ENCODE measurements at places on chromosomes 16 and 17.
A peak's percentile ranks its signal among the peaks of the same experiment; 100 is the strongest.

DNA sequence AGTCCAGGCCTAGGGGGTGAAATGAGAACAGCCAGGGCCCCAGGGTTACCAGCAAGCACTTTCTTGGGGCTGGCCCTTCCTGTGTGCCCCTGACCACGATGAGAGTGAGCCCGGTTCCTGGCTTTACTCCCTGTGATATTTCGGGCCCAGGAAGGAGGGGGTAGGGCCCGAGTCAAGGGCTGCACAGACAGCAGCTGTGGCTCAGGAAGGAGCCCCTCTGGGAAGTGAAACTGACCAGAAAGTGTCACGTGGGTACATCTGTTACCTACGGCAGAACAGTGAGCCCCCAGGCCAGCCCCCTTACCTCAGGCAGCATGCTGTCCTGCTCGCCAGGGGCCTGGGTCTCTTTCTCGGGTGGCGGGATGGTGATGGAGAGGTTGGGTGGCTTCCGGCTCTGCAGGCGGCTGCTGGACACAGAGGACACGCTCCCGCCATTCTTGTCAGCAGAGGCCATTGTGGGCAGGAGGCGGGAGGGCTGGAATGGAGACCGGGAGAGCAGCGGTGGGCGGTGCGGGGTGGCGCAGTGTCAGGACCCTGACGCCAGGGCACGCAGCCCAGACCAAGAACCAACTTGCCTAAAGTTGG is 13.8 kb downstream of the AANAT start:
- DNase-seq, result no peak

DNA sequence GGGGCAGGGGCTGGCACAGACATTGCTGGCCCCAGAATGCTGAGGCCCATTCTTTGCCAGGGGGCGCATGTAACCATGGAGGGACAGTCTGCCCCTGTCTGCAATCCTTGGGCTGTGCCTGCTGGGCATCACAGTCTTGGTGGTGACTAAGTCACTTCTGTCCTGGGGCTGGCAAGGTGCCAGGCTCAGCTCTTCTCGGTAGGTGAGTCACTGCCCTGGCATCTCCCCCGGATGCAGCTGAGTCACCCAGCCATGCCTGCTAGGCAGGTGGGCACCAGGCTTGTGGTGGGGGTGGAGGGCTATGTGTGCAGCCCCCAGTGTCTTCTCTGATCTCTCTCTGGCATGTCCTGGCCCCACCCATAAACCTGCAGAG is 5.6 kb downstream of the RARA start:
- peak; percentile 98 for DNase-seq

DNA sequence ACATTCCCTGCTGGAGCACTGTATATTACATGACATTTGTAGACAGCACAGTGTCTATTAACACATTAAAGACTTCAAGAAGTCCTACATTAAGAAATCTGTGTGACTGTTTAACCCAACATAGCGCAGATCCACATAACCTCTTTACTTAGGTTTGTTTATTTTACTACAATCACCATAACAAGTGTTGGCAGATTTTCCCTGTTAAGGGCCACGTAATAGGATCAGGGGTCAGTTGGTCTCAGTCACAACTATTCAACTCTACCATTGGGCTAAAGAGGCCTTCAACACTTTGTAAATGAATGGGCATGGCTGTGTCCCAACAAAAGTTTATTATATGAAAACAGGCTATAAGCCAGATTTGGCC is 51.3 kb upstream of the ADORA2B start:
- DNase-seq, result no peak

DNA sequence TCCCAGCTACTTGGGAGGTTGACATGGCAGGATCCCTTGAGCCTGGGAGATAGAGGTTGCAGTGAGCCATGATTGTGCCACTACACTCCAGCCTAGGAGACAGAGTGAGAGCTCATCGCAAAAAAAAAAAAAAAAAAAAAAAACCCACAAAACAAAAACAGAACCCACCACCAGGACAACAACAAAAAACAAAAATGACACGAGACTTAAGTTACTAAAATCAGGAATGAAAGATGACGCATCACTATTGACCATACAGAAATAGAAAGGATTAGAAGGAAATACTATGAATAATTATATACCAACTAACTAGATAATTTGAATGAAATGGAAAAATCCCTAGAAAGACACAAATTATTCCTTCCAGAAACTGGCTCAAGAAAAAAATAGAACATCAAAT is 432.4 kb upstream of the PMFBP1 start:
- DNase-seq, result no peak

DNA sequence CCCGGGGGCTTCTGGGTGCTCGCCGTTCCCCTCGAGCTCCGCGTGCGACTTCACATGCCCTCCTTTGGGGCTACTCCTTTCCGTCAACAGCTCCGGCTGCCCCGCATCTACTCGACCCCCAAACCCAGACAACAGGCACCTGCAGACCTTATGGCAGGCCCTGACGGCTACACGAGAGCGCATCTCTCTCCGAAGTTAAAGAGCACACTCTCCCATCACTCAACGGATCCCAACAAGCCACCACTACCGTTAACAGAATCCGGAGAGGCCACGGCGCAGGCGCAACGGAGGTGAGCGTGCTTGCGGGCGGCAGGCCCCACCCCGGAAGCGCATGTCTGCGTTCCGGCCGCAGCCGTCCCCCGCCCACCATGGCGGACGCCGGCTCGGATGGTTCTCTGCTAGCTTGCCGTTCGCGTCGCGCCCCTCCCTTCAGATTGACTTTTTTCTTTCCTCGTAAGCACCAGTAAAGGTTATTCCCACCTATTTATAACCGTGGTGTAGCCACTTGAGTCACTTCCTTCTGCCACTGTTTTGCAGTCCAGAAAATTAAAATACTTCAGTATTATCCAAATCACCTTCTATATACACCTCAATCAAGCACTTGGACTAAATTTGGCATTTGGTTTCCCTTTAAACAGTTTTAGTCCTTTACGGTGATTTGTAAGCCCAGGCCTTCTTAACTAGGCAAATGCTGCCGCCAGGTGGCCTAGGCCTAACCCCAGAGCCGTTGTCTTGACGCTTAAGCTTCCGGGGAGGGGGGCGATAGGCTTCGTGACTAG is at the start of gene POLG2:
TSS of gene POLG2 (minus strand) at position 269 of the 779 bp plus-strand sequence. CDS start at position 183, 86 bp downstream.
- peak; percentile 94 for DNase-seq

GRCh38 chr17:43169561-43170139 is 1.4 kb upstream of the NBR1 start:
- no peak for DNase-seq

GRCh38 chr16:88534638-88535190 is 35.5 kb upstream of the ZC3H18 start:
- DNase-seq, result peak; percentile 35

DNA sequence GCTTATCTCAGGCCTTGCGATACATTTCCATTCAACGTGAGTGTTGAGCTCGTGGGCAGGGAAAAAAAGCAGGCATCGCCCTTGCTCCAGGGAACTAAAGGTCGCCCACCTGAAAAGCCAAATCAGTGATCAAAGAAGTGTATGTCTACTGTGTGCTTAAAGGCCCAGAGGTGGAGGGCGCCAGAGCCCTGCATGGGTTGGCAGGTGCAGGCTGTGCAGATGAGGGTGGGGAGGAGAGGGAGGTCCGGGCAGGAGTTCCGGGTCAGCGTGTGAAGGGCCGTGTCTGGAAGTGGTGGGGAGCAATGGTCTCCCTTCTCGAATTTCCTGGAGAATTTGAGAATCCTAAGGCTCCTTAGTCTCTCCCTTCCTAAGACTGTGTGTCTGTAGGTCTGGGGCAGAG is 7.2 kb downstream of the ADAM11 start:
- no peak for DNase-seq

DNA sequence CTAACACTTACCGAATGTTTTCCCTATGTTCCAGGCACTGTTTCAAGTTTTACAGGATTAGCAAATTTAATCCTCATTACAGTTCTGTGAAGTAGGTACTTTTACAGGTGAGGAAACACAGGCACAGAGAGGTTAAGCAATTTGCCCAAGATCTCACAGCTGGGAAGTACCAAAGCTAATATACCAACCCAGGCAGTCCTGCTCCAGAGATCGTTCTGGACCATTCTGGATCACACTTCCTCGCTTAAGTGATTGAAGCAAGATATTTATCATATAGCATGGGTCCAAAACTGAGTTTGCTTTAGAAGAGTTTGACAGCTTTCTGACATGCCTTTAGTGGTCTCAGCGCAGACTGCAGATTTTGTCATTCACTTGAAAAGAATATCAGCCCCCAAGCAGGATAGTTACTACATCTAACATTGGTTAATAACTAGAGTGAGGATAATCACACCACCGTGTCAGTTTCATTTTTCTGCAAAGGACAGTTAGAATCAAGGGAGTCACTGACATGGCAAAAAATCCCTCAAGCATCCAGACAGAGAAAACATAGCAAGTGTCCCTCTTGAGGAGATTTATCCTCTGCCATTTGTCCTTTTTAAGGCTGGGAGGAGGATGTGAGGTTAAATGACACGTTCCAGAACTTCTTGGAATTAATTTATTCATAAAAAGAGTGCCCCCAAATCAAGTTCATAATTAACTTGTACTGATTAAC is 5.1 kb downstream of the HS3ST3B1 start:
- no peak for DNase-seq

DNA sequence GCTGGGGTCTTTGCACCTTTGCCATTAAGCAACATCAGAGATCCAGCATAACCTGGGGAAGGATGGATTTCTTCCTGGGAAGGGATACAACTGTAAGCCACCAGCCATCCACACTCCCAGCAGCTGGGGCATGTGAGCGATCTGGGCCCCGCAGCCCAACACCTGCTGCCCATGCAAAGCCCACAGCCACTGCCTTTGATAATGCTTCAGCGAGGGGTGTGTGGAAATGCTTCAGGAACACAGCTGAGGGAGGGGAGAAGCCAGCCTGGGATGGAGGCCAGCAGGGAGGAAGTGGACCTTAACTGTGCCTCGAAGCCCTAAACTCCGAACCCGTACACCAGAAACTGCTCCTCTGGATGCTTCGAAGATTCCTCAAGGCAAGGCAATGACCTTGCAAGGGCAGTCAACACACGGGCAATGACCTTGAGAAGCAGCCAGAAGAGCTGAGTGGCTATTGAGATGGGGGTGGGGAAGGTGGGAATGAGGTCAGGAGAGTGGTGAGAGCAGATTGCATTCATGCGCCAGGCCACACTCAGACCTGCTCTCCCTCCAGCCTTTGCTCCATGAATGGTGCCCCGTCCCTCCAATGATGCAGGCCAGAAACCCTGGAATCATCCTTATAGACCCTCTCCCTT is 49.1 kb downstream of the KATNIP start:
- no peak for DNase-seq

DNA sequence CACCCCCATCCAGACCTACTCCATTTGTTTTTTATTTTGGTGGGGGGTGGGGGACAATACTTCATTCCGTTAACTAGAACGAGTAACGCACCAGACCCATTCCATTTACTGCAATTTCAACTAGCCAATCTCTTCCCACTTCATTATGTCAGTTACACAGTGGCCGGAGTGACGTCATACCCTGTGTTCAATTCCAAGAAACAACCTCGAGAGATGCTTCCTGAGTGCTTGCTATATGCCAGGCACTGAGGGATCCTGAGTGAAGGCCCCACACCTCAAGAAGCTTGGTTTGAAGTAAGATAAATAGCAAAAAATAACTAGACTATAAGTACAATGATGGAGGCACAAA is 9.1 kb upstream of the SIAH1 start:
- no peak for DNase-seq

DNA sequence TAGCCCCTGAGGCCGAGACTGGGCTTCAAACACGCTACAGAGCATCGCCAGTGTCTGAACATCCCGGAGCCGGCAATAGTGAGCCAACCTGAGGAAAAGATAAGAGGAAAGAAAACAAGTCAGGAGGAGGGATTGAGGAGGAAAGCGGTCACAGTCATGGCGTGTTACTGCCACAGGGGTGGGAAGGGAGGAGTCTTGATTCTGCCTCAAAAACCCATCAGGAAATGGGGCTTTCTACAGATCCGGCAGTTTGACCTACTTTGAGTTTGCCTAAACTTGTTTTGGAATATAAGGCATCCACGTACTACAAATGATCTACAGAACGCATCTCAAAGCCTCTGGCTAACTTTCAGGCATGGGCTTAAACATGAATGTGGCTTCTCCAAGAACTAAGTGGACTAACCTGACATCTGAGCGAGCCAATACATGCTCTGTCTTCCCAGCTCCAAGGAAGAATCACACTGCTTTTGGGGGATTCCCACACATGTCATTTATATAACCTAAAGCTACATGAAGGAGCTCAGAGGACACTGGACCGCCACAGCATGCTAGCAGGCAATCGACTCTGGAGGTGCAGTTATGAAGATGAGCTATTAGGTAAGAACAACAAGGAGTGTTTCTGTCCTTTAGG is 96.6 kb downstream of the WDR59 start:
- DNase-seq, result no peak

GRCh38 chr17:38690386-38690785 is 14.7 kb upstream of the MLLT6 start:
- DNase-seq, result no peak

DNA sequence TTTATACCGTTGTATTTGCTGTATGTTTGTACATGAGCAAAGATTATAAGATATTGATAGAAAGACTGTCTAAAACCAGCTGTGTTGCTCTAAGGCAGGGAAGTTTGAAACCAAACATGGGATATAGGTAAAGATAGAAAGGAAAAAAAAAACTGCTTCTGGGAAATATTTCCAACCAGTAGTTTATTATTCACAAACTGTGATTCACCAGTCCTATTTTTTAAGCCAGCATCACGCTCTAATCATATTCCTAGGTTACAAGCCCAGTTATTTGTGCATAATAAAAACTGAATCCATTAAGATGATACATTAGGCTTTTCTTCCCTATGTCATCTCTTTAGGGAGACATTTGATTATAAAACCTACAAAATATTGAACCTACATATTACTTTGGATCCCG is 4.0 kb downstream of the ERN1 start:
- no peak for DNase-seq

DNA sequence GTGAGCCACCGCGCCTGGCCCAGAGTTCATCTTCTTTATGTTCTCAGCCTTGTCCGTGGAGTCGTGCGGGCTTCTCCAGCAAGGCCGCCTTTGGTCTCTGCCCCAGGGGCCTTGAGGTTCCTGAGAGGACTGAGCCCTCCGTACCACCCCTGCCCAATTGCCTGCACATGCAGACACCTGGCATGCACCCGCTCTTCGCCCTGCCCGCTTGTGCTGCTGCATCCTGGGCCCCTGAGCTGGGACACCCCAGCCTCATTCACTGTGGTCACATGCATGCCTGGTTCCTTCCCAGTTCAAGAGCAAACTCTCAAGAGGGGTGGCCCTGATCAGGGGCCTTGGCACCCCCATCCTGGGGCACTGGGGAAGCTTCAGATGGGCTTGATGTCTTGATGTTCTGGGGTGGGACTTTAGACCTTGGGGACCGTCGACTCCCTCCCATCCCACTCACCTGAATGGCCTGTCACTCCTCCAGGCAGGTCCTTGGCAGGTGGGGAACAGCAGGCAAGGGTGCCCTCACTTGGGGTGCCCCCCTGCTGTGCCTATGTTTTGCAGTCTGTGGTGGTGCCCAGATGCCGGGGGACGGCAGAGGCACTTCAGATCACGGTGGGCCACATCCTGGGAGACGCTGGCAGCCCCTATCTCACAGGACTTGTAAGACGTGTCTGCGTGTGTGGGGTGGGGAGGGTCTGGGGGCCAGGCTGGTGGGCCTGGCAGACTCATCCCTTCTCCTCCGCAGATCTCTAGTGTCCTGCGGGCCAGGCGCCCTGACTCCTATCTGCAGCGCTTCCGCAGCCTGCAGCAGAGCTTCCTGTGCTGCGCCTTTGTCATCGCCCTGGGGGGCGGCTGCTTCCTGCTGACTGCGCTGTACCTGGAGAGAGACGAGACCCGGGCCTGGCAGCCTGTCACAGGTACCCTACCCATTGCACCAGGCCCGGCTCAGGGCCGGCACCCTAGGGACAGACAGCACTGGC is 12.7 kb upstream of the SPNS2 start:
- no peak for DNase-seq

All from MCF 10A (cell line).